ENCODE measurements at places on chromosomes 4 and X.
A peak's percentile ranks its signal among the peaks of the same experiment; 100 is the strongest.

DNA sequence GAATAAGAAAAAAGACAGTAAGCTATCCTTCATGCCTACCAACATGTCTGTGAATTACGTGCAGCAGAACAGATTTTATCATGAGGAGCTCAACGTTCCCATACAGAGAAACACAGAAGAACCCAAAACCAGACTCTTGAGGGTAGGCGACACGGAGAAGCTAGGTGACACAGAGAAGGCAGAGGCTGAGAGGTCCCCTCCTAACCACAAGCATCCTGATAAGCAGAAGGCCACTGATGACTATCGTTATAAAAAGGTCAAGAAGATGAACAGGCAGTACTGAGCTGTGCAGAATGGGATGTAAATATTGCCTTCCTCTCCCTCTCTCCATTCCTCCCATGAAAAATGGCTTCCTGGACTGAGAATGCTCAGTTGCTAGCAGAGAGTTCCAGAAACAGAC, 350.2 kb upstream of the BOD1L1 start:
- DNase-seq = no peak

DNA sequence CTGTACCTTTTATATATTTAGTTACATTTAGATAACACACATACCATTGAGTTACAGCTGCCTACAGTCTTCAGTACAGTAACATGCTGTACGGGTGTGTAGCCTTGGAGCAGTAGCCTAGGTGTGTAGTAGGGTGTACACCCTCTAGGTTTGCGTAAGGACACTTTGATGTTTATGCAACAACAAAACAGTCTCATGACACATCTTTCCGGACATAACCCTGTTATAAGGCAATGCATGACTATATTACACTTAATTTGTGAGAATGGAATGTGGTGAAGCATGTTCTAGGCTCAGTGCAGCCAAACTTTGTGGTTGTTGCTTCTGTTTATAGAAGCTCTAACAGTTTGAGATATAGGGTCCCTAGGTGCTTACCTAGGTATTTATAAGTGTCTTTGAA, 65.4 kb downstream of the SPRY1 start:
- no peak for DNase-seq

DNA sequence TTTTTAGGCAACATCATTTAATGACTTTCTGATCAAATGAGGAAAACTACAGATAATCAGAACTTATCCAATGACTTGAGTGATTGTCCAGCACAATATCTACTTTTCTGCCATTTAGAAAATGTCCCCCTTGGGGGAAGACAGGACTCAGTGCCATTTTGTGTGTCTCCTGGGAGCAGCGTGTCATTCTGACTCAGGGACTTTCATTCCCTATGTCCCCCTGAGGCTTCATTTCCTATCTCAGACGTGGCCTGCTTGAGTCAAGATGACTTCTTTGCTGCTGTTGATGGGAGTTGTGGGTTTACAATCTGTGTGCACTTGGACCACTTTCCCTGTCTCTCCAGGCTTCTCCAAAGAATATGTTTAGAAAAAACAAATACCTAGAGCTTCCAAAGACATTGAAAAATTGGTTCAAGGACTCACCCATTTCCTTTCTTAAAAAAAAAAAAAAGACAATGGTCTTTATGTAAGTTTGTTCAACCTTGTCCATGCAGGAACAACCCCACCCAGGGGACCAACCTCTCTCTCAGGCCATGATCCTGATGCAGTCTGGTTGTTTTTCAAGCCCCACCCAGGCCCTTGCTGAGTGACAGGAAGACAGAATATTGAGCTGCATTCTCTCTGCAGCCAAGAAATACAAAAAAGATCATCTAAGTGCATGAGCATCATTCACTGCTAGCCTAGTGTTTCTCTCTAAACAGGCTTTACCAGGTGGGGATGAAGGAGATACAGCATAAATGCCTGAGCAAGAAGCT, 34.3 kb upstream of the TMEM154 start:
- no peak for DNase-seq

GRCh38 chrX:16633754-16634153, 16.2 kb upstream of the S100G start:
- no peak for DNase-seq

DNA sequence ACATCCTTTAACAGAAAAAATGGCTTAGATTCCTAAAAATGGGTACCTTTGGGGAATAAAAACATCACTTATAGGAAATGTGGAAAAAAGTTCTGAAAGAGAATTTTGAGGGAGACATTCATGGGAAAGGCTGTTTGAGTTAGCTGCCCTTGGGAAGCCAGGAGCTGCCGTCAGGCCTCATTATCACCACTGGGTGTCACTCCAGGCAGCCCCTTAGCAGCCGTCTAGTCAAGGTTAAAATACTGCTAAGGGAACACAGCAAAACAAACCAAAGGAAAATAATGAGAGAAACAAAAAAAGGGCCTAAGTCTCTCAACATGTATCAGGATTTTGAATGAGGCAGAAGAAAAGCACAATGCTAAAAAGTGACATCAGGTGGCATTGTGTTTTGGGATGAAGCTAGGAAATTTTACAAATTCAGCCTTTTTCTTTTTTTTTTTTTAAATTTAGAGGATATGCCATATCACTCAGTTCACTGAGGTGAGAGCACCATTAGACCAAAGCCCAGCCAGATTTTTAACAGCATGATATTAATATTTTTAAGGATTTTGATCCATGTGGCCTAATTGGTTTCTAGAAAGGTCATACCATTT, 235.3 kb downstream of the GPAT3 start:
- no peak for DNase-seq

DNA sequence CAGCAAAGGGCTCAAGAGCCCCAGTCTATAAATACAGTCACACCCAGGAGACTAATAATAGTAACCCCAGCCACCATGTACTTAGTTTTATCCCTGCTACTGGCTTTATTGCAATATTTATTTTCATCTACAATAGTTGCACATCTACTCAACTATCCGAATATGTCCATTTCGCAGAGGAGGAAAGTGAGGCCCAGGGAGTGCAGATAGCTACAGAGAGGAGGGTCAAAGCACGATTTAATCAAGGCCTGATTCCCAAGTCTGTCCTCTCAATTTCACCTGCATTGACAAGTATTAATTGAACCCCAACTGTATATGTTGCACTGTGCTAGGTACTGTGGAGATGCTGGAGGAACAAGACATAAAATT, 4.0 kb upstream of the PLP2 start:
- DNase-seq = no peak

- no peak for DNase-seq
Observed at GRCh38 chrX:130165181-130165702, 399 bp downstream of the AIFM1 start.

GRCh38 chr4:25815586-25815985, 47.2 kb downstream of the SEL1L3 start:
- DNase-seq = no peak

DNA sequence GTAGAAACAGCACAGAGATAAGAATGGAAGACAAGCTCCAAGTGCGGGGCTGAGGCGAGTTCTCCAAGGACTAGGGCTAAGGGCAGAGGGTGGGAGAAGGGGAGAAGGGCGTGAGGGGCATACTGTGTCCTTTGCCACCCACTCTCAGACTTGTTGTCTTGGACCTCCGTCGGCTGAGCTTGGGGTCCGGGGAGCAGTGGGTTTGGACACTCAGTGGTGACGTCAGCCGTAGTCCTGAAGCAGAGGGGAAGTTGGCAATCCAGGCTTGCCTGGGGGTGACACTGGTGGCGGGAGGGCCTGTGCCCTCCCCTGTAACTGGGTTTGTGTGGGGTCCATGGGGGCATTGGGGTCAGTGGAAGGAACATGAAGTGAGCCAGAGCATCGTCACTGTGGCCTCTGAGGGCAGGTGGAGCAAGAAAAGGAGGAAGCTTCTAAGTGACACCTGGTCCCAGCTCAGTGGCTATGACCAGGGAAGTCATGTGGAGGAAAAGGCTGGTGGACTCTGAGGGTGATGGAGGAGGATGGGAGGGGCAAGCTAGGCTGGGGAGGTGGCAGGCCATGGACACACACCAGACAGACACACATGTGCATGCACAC, 17.6 kb downstream of the CD99 start:
- DNase-seq = no peak

DNA sequence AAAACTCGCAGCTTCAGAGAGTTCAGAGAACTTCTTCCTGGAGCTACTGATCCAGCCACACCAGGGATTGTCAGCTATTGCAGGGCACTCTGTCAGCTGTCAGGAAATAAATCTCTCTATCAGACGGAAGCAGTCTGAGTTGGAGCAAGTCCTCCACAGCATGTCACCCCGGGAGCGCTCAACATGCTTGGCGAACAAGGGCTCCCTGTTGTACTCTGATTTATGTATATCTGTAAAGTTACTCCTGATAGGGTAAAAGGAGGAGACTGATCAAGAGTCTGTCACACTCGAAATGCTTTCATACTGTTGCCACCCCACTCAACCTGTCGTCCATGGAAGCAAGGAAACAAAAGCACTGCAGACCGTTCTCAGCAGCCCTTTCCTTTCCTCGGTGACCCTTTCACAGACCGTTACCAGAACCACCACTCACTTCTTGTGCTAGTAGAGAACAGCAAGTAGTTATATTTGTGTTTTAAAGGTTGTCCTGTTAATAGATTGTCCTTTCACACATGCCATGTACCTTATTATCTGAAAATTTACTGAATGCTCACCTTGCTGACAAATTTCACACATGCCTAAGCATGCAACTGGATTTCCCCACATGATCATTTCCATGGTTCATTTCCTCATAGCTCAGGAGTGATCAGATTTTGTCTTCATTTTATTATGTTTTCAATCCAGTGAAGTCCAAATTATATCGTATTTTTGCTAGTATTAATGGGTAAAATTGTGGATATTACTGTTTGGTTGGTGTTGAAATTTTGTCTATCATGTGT, 2108.9 kb upstream of the TENM3 start:
- DNase-seq = no peak

- peak; percentile 90 for DNase-seq
Observed at GRCh38 chrX:134604701-134605311, 53.5 kb downstream of the PLAC1 start.

DNA sequence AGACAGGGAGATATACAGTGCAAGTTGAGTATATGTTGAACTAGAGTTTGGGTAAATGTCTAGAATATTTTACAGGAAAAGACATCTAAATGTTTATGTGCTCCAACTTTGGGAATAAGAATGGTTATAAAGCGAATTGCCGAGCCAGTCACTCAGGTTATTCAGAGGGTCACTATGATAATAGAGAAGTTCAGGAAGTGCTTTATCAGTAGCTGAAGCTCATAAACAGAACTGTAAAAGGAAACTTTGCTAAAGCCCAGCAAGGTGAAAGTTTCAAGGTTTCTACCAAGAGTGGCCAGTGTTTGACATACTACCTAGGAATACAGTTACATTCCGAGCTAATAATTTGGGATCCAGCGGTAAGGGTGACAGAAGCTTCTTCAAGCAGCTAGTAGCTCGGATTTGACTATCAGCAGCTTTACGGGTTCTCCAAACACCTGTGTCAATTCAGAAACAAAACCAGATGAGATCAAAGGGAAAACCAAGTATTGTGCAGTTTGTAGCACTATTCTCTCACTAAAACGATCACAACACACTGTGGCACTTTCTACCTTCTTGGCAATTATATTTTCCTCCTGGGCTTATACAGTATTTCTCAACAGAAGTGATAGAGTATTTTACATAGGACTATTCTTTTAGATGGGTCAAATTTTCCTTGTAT, 17.2 kb upstream of the BCLAF3 start:
- no peak for DNase-seq

Measured in DMS79 treated with DMSO at 0.1 percent for 48 hours (cell line).